ENCODE measurements at places on chromosomes 5 and 9.

- no peak for DNase-seq
Measured at GRCh38 chr9:134007150-134007549, 15.0 kb upstream of the VAV2 start.

- no peak for DNase-seq
Measured at GRCh38 chr5:9122528-9122927, 423.3 kb downstream of the SEMA5A start.

- no peak for DNase-seq
Measured at GRCh38 chr5:14744296-14745187, 80.0 kb downstream of the OTULIN start.

DNA sequence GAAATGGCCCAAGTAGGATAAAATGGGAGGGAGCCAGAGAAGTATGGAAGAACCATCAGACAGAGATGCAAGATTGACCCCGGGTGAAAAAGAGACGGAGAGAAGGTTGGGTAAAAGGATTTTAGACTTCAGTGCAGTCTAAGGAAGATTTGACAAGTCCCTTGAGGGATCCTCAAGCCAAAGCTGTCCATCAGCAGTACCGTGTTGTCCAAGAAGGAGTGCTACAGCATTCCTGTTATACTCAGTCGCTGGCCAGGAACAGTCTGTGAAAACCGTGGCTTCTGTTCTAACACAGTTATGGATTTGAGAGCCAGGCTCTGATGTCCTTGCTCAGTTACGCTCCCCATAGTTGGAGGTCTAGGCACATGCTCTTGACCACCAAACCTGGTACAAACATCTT lies 383.9 kb upstream of the DAB2 start:
- DNase-seq: no peak

DNA sequence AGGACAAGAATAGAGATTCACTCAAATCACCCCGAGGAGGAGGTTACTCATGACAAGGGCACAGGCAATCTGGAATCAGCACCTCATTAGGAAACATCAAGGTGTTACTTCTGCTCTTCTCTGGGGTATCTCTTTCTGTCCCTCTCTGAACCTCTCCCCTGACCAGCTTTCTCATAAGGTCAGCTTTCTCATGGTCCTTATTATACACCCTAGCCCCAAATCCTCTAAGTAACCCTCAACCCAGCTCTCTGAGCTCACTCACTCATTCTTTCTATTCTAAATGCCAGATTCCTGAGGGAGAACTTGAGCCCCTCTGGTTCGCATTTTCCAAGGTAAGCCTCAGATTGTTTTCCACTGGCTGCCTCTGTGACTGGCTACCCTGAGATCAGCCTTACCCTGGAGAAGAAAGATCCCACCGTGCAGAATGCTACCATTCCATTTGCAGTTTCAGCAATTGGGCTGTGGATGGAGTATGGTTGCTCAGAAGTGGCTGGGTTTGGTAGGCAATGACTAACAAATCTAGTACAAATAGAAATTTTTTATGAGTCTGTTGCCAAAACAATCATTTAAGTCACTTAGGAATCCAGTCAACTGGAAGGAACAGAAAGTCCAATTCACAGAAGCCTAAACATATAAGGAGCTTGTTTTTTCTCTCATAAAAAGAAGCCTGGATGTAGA lies 9.0 kb upstream of the TIMD4 start:
- no peak for DNase-seq

- no peak for DNase-seq
Measured at GRCh38 chr5:84255315-84255714, 129.4 kb downstream of the EDIL3 start.

DNA sequence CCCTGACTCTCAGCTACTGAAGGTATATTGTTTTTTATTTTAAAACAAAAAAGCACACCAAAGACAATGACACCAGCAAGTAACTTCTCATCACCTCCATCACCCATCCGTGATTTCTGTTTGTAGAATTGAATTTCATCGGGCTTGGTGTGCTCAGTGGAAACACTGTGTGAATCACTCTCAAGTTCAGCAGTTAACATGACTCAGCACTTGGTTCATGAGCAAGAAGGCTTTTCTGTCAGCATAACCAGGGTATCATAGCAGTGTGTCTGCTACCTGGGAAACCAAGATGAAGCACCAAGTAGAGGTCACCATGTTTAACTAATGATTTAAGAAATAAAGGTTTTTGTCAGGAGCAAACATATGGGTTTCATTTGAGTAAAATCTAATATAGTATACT lies 123.7 kb downstream of the INSYN2B start:
- DNase-seq: peak; percentile 43

- no peak for DNase-seq
Measured at GRCh38 chr5:1835431-1835830, 34.2 kb downstream of the NDUFS6 start.

GRCh38 chr9:99051851-99052250 lies 53.1 kb upstream of the TGFBR1 start:
- DNase-seq: no peak

DNA sequence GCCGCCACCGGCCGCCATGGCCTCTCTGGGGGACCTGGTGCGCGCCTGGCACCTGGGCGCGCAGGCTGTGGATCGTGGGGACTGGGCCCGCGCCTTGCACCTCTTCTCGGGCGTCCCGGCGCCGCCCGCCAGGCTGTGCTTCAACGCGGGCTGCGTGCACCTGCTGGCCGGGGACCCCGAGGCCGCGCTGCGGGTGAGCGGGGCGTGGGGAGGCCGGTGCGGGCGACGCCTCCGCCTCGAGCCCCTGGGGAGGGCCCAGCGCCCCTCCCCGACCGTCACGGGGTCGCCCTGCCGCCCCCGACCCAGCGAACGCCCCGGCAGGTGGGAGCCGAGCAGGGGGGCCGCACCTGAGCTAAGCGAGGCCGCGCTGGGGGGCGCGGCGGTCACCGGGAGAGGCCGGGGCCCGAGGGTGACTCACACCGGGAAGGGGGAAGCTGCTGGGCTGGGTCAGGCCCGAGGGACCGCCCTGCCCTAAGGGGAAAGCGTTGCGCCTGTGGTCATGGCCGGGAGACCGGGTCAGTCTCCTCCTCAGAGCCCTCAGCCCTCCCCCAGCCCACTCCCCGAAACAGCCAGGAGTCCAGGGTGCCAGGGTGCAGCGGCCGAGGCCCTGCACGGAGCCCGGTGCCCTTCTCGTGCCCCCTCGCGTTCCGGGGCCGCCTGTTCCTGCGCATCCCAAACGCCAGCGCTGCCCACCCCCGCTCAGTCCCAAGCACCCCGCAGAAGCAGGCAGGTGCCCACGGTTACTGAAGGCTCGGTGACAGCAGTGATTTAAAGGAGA lies 510 bp downstream of the NOXA1 start:
- DNase-seq: peak; percentile 80

DNA sequence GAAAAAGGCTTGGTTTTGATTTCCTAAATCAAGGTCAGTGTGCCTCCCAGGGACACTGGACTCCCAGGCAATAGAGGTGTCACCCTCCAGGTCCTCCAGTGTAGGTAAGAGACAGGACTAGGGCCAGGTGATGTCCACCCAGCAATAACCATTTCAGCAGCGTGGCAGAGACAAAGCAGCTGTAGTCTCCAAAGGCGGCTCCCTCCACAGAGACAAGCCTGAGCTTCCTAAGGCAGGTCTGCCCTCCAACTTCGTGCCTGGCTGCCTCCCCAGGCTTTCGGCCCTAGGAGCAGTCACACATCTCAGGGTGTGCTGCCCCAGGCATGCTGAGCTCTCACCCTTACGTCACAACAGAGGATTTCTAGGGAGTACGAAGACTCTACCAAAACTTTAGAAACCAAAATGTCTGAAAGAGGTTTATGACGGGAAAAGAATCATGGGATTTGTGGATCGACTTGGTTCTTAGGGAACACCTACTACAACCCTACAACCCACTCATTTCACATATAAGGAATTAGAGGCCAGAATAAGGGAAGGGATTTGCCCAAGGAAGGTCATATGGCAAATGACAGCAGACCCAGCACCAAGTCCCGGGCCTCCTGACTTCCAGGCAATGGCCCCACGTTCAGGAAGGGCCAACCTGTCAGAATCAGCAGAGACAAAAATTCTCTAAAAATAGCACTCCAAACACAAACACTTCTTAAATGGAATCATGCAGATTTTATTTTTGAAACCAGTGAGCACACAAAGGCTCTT lies 105.5 kb downstream of the KLHL3 start:
- no peak for DNase-seq

DNA sequence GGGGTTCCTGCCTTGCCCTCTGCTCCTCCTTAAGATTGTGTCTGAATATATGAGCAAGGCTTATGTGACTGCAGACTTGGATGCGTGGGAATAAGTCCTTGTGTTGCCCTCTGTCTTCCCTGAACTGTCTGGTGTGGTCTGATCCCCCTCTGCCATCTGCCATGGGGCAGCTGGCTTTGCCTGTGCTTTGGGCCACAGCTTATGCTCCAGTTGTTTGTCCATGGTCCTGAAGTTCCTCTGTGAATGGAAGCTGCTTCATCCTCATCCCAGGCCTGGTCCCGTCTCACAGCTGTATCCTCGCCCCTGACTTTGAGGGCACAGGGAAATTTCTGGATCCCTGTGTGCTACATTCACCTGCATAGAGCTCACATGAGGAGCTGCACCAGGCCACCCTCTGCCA lies 14.7 kb downstream of the IL31RA start:
- peak; percentile 32 for DNase-seq

- DNase-seq: no peak
Measured at GRCh38 chr9:105835721-105836120, 141.4 kb downstream of the TMEM38B start.

All from suppressor macrophage treated with lipopolysaccharide for 1 hour (primary cell).